BJ (cell line): ENCODE measurements at places on chromosomes 7 and 10. TPM values are rescaled to one million over a fixed set of nuclear protein-coding genes. Genes with fewer than 3 reads are reported as not detected.

The ADRA2A gene
- 0.18 and 0.25 TPM in 2 replicates for polyA plus RNA-seq

GRCh38 chr7:50798126-50798525 lies 15.4 kb upstream of the GRB10 start:
- DNase-seq = no peak

GRCh38 chr7:135965602-135966001 lies 11.6 kb downstream of the MTPN start:
- DNase-seq = no peak

DNA sequence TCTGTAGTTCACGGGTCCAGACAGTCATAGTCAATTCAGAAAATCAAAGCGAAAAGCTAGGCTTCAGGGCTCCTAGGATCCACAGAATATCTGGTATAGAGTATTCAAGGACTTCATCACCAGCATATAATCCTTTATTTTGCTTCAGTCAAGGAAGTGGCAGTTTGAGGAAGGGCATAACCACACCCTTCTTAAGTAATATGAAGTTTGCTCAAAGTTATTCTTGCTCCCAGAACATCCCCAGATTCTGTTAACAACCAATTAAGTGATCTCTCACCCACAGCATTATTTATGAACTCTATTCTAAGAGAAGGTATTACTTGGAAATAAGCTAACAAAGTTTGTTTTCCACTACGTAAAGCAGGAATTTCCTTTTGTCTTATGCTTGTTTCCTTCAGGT lies 13.2 kb downstream of the CWF19L1 start:
- DNase-seq = no peak

The PRR15 gene
- polyA plus RNA-seq = 0.11 and 0.63 TPM in 2 replicates
